ENCODE measurements at places on chromosomes 2 and 18.

- no peak for DNase-seq
Observed at GRCh38 chr2:112996635-112997034, 8.6 kb upstream of the IL36A start.

DNA sequence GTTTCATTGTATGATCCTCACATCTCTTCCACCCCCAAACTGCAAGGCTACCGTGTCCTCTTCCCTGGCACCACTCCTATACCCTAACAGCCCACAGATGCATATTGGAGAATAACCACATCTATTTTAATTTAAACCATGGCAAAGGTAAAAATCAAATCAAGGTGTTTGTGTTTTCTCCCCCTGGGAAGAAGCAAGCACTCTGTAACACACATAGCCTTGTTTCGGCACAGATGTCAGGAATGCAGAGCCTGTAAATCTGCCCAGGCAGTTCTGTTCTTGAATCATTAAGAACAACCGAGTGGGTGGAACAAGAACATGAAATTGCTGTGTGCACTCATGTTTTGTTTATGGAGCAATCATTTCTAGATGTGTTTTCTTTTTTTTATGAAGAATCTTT lies 6.8 kb upstream of the COX7A2L start:
- no peak for DNase-seq

GRCh38 chr2:66578054-66578686 lies 143.2 kb downstream of the MEIS1 start:
- peak; percentile 16 for DNase-seq

- no peak for DNase-seq
Observed at GRCh38 chr2:15672961-15673918, 81.6 kb downstream of the DDX1 start.

DNA sequence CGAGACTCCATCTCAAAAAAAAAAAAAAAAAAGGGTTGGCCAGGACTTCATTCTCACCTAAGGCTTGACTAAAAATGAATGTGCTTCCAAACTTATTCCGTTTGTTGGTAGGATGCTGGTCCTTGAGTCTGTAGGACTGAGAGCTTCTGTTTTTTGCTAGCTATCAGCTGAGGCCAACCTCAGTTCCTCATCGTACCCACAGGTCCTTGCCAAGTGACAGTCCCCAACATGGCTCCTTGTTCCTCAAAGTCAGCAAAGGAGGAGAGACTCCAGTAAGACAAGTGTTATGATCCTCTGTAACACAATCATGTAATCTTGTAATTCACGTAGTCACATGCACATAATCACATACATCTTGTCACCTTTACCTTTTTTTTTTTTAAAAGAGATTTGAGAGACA lies 37.0 kb downstream of the HAUS1 start:
- no peak for DNase-seq

GRCh38 chr2:240952496-240953246 lies 45.7 kb upstream of the SNED1 start:
- DNase-seq = no peak

DNA sequence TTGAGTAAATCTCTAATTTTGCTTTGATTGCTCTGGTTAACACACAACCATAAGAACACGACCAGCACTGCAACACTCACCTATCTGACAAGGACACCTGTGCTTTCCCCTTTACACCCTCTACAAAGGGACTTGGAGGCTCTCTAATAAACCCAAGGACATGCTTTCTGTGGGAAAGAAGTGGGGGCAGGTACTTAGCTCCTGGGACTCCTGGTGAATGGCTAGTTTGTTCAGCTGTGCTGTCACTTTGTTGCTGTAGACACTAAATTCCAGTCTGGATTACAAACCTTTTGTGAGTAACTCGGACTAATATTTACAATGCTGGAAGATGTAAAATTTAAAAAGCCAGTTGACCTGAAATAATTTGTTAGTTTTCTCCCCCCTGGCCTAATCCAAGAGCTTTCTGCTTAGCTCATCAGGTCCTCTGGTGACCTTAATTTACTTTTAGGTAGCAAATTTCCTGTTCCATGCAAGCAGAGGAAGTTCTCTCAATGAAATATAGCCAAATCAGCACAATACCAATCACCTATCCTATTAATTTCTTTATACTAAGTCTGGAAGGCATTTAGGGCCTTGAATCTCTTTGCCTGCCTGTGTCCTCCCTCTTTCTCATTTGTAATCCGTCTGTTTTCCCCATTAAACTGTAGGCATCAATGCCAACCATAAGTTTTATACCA lies 67.5 kb downstream of the PLCL1 start:
- no peak for DNase-seq

GRCh38 chr2:205904873-205905272 lies 181.1 kb downstream of the INO80D start:
- no peak for DNase-seq

- DNase-seq = no peak
Observed at GRCh38 chr2:159637240-159637639, 20.9 kb upstream of the BAZ2B start.

- no peak for DNase-seq
Observed at GRCh38 chr2:177396703-177397460, 4.3 kb downstream of the AGPS start.

DNA sequence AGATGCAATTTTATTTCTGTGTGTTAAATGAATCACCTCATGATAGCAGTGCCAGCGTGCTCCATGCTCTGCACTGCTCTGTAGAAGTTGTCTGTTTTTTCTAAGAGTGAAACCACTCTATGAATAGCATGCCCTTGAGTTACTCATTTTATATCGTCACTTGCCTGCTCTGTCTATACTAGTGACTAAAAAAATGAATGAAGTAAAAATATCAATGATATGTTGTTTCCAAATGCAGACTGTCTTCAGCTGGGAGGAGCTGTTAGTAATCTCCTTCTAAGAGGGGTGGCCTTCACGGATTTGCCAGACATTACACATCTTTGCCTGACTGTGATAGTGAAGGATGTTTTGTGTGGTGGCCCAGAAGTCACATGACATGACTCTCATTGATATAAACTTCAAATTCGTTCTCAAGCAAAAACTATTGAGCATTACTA lies 852.1 kb downstream of the CNTNAP5 start:
- DNase-seq = no peak

GRCh38 chr2:70471129-70471528 lies 82.5 kb downstream of the TGFA start:
- DNase-seq = no peak

- DNase-seq = no peak
Observed at GRCh38 chr2:104563398-104563996, 290.4 kb upstream of the POU3F3 start.

DNA sequence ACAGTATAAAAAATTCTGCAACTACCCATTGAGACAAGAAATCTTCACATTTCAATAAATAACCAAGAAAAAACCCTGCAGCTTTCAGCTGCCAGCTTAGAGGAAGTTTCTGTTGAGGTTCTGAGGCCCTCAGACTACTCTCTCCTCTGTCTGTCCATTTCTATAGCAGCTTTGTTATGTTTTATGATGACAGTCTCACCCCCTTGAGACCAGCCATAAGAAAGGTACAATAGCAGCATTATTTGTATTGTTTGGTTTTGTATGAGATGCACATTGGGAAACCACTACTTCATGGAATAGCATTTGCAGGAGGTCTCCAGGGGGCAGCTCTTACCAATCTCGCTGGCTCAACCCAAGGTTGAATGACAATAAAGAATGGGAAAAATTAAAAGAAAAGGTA lies 334.6 kb upstream of the VRK2 start:
- DNase-seq = no peak

GRCh38 chr18:48838921-48839818 lies 111.6 kb downstream of the SMAD7 start:
- DNase-seq = no peak

DNA sequence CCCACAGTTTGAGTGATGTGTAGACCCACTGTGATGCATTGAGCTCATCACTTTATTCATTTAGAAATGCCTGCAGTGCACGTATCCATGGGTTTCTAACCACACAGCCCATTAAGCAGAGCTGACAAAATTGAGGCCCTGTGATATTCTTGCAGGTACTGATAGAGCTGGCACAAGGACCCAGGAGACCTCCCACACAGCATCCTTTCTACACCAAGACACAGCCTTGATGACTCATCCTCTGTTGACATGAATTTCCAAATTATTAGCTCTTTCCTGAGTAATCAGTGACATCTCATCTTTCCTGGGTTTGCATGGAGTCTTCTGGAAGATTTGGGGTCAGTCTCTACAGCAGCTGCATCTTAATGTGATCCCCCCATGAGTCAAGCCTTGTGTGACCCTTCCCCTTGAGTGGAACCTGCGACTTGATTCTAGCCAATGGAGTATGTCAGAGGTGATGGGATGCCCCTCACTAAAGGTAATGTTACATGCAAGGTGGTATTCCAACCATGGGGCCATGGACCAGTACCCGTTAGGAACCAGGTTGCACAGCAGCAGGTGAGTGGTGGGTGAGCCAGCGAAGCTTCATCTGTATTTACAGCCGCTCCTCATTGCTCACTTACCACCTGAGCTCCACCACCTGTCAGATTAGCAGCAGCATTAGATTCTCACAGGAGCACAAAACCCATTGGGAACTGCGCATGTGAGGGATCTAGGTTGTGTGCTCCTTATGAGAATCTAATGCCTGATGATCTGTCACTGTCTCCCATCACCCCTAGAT lies 181.1 kb upstream of the ARL4C start:
- DNase-seq = no peak

- DNase-seq = no peak
Observed at GRCh38 chr18:72742002-72742401, 125.8 kb downstream of the NETO1 start.

GRCh38 chr2:43467891-43468290 lies 127.9 kb downstream of the THADA start:
- DNase-seq = no peak

DNA sequence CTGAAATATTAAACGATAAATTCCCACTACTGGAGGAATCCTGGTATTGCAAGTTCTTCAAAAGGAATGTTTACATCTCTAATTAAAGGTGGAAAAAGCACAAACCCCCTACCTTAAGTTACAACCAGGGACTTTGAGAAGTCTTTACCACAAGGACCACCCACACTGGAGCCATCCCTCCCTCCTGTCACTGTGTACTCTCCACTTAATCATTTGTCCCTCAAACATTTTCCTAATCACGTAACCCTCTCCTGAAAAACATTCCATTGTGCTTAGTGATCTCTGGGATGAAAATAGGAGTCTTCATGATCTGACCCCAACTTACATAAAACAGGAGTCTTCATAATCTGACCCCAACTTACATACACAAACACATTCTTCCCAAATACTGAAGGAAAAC lies 85.7 kb downstream of the SUCLG1 start:
- no peak for DNase-seq

DNA sequence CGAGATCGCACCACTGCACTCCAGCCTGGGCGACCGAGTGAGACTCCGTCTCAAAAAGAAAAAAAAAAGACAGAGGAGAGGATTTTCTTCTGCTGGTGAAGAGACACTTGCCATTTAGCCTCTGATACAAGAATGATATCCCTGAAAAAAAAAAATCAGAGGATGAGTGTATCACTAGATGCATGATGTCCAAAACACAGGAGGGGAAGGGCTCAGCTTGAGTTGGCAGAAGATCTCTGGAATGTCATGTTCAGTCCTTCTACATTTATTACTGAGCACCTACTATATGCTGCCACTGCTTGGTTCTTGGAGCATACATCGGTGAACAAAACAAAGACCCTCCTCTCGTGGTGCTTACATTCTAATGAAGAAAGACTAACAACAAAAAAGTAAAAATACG lies 10.9 kb upstream of the PKDCC start:
- no peak for DNase-seq

GRCh38 chr2:643761-644160 lies 33.4 kb downstream of the TMEM18 start:
- DNase-seq = no peak

- DNase-seq = no peak
Observed at GRCh38 chr18:22347606-22348511, 69.9 kb downstream of the CTAGE1 start.

- no peak for DNase-seq
Observed at GRCh38 chr2:189702071-189702470, 27.6 kb downstream of the ANKAR start.

- DNase-seq = no peak
Observed at GRCh38 chr2:234481301-234481700, 15.6 kb downstream of the ARL4C start.

DNA sequence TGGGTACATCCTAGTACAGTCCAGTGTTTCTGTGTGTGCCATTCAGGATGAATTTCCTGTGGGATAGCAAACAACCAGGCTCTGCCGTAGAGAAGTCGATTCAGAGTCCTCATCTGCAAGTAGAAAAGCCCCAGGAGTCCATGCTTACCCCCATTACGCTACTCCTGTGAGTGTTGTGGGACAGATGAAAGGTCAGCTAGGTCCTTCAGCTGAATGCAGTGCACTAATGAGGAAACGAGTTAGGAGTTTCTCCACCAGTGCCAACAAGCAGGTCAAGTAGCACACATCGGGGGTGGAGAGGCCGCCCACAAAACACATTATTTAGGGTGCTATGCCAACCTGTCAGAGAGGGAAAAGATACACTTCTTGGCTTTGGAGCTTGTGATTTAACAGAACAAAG lies 2.5 kb upstream of the GPR39 start:
- DNase-seq = no peak

DNA sequence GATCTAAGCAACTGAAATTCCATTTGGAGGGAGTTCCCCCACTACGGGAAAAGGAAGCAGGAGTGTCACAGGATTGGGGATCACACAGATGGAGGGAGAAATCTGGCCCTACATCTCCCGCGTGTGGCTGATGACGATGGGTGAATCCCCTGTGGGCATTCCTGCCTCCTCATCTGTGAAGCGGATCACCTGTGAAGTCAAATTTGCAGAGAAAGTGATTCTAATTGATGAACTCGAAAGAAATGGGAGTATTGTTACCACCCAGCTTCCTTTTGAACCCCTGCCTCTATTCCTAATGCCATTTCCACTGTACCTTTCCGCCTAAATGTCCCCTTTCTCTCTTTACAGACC lies 92.0 kb downstream of the CMPK2 start:
- DNase-seq = no peak

GRCh38 chr2:67974559-67975430 lies 88.0 kb downstream of the C1D start:
- no peak for DNase-seq

- DNase-seq = no peak
Observed at GRCh38 chr2:71889759-71890684, 257.6 kb downstream of the CYP26B1 start.

DNA sequence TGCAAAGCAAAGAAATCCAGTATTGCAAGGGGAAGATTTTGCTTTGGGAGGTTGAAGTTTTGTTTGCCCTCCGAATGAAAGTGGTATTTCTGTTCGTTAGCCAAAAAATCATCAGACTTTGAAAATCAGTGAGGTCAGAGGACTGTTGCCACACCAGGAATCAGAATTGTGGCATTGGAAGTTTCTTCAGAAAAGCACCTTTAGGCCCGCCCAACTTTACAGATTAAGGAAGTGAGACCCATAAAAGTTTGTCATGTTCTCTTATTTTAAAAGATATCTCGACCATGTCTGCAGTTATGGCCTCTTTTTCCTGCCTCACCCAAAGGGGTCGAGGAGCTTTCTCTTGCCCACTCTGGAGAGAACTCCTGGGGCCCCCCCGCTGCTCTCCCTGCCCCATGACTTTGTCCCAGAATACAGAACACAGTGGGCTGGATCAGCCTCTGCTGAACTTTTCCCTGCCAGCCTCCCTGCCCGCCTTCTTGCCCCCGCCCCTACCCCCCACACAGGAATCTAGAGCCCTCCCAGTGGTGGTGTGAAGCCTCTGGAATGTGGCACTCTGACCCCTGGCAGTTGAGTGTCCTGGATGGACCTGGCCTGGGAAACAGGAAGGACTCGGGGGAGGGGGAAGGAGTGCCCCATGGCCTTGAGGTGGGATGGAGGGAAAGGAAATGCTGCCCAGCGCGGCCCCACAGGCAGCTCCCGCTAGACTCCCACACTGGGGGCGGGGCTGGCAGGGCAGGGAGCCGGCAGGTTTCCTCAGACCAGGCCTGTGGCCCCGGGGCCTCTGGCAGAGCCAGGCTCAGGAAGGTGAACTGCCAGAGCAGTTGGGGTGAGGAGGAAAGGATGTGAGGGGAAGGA lies 25.3 kb downstream of the CRIM1 start:
- DNase-seq = no peak

All from GM10248 (cell line).